Natural killer cell treated with Interleukin-12 subunit alpha and Interleukin-12 subunit beta and Interleukin-15 and Interleukin-18, amount 100 ng/mL, for 72 hours (primary cell): ENCODE measurements at places on chromosomes 7 and 10. TPM values are rescaled to one million over a fixed set of nuclear protein-coding genes. Genes with fewer than 3 reads are reported as not detected.

- H3K4me3 ChIP-seq = no peak overlapping the region
- H3K4me1 ChIP-seq = no peaks in the 10 kb centered on the region
- H3K27ac ChIP-seq = no peak overlapping the region
- peaks cover 6% of the 10 kb centered on the region for H3K27me3 ChIP-seq
Observed at GRCh38 chr7:44140341-44140740, 791 bp downstream of the MYL7 start.

DNA sequence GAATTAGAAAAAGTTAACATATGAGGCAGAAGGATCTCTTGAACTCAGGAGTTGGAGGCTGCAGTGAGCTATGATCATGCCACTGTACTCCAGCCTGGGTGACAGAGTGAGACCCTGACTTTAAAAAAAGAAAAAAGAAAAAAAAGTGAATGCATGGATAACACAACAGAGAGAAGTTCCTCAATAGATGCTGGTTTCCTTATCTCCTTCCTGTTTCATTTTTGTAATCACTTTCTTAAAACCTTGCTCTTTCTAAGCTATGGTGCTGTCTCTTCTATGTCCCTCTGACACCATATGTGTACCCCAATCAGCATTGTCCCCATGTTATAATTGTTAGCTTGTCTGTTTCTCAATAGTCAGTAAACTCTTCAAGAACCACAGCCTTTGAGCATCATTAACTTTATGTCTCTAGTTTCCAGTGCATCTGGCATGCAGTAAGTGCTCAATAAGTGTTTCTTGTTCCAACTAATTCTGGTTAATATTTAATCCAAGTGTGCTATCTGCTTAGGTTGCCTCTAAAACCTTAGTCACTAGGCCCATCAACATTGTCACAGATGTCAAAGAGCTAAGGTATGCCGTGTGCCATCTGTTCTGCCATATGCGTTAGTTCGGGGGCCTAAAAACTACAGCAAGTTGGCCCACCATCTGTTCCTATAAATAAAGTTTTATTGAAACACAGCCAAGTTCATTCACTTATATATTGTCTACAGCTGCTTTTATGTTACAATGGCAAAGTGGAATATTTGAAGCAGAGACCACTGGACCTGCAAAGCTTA lies 36.2 kb downstream of the MPP7 start:
- no peak overlapping the region for H3K4me3 ChIP-seq
- H3K27me3 ChIP-seq = no peaks in the 10 kb centered on the region

Gene TUBB8
- total RNA-seq = not detected

Gene CUBN
- total RNA-seq = 1.6 TPM

DNA sequence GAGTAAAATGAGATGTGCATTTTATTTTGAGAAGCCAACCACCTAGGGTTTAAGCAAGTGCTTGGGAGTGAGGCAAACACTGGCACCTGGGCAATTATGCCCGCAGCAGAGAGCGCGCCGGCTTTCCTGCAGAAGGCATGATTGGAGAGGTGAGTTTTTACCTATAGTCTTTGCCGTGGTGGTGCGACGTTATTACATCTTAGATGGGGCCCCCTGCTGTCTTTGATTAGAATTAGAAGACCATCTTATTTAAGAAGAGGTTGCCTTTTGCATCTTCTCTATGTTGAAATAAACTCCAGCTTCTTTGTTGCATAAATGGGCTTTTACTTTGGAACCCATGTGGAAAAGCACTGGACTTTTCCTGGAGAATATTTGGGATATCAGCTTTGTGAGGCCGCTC lies 409.5 kb downstream of the GLRX3 start:
- H3K4me1 ChIP-seq = no peaks in the 10 kb centered on the region
- H3K4me3 ChIP-seq = no peak overlapping the region
- no peak for DNase-seq
- no peak overlapping the region for H3K27ac ChIP-seq
- H3K27me3 ChIP-seq = peaks cover 13% of the 10 kb centered on the region

DNA sequence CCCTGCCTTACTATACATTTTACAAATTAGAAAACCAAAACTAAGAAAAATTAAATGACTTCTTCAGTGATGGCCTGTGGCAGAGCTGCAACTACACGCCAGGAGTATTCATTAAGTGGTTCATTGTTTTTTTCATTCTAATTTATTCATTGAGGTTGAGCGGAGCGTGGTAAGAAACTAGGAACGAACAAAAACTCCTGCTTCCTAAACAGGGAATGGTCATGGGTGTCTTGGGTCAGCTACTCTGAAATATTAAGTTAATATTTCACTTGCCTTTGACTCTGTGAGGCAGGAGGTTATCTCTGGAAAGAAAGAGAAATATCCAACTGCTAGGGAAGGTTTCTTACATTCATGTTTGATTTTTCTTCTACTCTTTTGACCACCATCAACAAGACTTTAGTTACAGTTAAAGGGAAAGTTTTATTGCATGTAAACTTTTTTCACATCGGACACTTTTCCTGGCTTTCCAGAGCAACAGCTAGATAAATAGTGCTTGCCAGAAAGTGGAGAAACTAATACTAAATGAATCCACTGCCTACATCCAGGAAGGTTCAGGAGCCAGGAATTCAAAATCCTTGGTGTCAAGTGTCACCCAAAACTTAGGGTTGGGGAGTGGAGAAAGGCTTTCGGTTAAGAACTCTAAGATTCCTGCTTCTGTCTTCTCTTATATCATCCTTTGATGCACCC lies 896 bp upstream of the GNG11 start:
- DNase-seq = no peak
- H3K4me1 ChIP-seq = no peaks in the 10 kb centered on the region
- no peak overlapping the region for H3K4me3 ChIP-seq

Gene GPR15LG
- not detected for total RNA-seq

- H3K4me1 ChIP-seq = no peaks in the 10 kb centered on the region
- DNase-seq = no peak
- no peaks in the 10 kb centered on the region for H3K27me3 ChIP-seq
- H3K27ac ChIP-seq = no peak overlapping the region
- no peak overlapping the region for H3K4me3 ChIP-seq
Observed at GRCh38 chr10:76459016-76459730, 1027.7 kb downstream of the LRMDA start.

- no peaks in the 10 kb centered on the region for H3K27me3 ChIP-seq
- no peaks in the 10 kb centered on the region for H3K4me1 ChIP-seq
- no peak for DNase-seq
- H3K4me3 ChIP-seq = no peak overlapping the region
- no peak overlapping the region for H3K27ac ChIP-seq
- no peaks in the 10 kb centered on the region for H3K36me3 ChIP-seq
Observed at GRCh38 chr7:34260279-34260678, 354.9 kb downstream of the BMPER start.

Gene OR2A1
- total RNA-seq = not detected

Gene PBLD
- total RNA-seq = 1.3 TPM

DNA sequence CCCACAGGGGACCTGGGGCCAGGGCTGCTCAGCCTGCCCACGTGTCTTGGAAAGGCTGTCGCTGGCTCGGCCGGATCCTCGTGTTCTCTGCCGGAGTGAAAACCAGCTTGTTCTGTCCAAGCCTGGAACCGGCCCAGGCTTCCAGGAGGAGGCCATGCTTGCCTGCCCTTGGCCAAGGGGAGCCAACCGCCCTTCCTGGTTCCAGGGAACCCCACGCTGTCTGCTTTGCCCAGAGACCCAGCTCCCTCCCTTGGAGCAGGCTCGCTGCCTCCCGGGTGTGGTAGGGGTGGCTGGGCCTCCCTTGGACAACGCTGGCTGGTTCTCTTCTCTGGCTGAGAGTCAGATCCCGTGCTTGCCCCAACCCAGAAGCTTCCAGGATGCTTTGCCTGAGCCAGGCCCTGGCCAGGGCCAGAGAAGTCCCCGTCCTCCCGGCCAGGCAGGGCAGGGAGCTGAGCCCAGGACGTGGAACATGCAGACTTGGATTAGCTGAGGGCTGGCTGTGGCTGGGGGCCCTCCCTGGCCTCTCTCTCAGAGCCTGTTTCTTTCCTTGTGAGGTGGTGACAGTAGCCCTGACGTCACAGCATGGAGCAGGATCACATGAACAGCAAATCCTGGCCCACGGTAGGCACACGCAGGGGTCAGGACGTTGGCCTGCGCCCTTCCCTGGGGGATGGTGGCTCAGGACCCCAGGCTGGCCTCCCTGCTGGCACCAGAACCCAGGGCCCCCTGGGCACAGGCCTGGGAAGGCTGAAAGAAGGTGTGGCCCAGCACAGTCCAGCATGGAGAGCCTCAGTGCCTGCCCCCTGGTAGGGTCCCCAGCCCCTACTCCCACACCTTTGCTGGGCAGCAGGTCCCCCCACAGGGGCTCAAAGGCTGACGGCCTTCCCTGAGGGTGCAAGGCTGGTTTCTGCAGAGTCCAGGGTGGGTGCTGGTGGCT lies 67.5 kb downstream of the PWWP2B start:
- no peaks in the 10 kb centered on the region for H3K36me3 ChIP-seq
- no peaks in the 10 kb centered on the region for H3K27me3 ChIP-seq
- no peak overlapping the region for H3K27ac ChIP-seq
- H3K4me1 ChIP-seq = no peaks in the 10 kb centered on the region

DNA sequence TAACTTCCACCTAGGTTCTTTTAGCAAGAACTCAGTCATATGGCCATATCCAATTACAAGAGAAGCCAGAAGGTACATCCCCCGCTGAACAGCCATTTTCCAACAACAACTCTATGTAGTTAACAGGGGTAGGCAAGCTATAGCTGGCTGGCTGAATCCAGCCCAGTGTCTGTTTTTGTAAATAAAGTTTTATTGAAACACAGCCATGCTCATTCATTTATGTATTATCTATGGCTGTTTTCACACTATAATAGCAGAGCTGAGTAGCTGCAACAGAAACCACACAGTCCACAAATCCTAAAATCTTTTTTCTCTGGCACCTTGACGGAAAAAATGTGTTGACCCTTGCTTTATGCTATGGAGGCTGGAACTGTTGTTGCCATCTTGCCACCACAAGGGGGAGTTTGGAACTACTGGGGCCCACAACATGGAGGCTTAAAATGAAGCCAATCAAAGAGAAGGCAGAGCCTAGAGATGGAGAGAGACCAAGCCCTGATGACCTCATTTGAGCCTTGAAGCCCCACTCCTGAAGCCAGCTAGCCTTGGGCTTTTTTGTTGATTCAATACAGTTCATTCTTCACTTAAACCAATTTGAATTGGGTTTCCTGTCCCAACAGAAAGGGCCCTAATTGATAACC lies 33.3 kb upstream of the XPNPEP1 start:
- no peaks in the 10 kb centered on the region for H3K4me1 ChIP-seq
- DNase-seq = no peak
- H3K36me3 ChIP-seq = no peaks in the 10 kb centered on the region
- H3K27ac ChIP-seq = no peak overlapping the region

Gene SORBS1
- total RNA-seq = 1.4 TPM

Gene SHLD2
- total RNA-seq = 19.2 TPM

DNA sequence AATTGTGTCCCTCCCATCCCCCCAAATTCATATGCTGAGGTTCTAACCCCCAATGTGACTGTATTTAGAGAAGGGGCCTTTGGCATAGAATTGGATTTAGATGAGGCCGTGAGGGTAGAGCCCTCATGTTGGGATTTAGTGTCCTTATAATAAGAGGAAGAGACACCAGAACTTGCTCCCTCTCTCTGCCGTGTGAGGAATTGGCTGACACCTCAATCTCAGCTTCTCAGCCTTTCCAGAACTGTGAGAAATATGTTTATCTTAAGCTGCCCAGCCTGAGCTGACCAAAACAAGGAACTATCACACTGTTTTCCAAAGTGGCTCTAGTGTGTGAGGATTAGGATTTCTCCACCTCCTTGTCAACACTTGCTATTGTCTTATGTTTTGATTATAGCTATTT lies 400.0 kb upstream of the FZD8 start:
- H3K4me1 ChIP-seq = no peaks in the 10 kb centered on the region
- no peak for DNase-seq
- H3K27ac ChIP-seq = no peak overlapping the region
- no peaks in the 10 kb centered on the region for H3K36me3 ChIP-seq

DNA sequence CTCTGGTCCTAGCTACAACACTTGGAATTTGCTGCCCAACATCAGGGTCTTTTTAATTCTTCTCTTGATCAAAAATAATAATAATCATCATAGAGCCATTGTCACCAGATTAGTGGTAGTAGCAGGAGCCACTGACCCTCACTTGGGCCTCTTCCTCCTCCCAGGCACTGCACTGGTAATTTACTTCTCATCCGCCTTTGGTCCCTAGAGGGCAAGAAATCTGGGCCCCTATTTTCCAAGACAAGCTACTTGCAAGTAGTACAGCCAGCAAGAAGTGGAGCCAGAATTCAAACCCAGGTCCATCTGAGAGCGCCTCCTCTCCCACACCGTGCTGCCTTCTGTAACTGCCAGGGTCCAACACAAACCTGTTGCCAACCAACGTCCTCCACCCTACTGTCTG lies 121.2 kb downstream of the SPDYE5 start:
- no peaks in the 10 kb centered on the region for H3K36me3 ChIP-seq
- H3K27ac ChIP-seq = no peak overlapping the region
- H3K27me3 ChIP-seq = no peaks in the 10 kb centered on the region

GRCh38 chr7:1986366-1987083 lies 246.2 kb downstream of the MAD1L1 start:
- peak overlapping the region; percentile 82 for H3K4me3 ChIP-seq
- no peaks in the 10 kb centered on the region for H3K27me3 ChIP-seq
- peaks cover 6% of the 10 kb centered on the region for H3K36me3 ChIP-seq
- peaks cover 20% of the 10 kb centered on the region for H3K4me1 ChIP-seq

Gene SEMA4G
- total RNA-seq = not detected

Gene NOLC1
- total RNA-seq = 98.9 TPM

Gene CCDC3
- total RNA-seq = 0.45 TPM

Gene TMEM236
- total RNA-seq = 0.10 TPM

Gene IFRD1
- 77.4 TPM for total RNA-seq

- H3K27ac ChIP-seq = no peak overlapping the region
- no peak for DNase-seq
Observed at GRCh38 chr10:18185621-18186020, 45.4 kb downstream of the CACNB2 start.

Gene AMZ1
- total RNA-seq = not detected

- DNase-seq = no peak
- no peak overlapping the region for H3K27ac ChIP-seq
- H3K4me3 ChIP-seq = no peak overlapping the region
- peaks cover 29% of the 10 kb centered on the region for H3K36me3 ChIP-seq
- no peaks in the 10 kb centered on the region for H3K4me1 ChIP-seq
Observed at GRCh38 chr10:22071332-22071731, 67.8 kb upstream of the DNAJC1 start.

GRCh38 chr7:12257582-12257981 lies 46.5 kb downstream of the TMEM106B start:
- H3K27ac ChIP-seq = no peak overlapping the region
- peaks cover 11% of the 10 kb centered on the region for H3K36me3 ChIP-seq
- peaks cover 2% of the 10 kb centered on the region for H3K27me3 ChIP-seq
- no peak overlapping the region for H3K4me3 ChIP-seq
- no peaks in the 10 kb centered on the region for H3K4me1 ChIP-seq
- DNase-seq = peak; percentile 72

Gene IKZF1
- total RNA-seq = 416 TPM
